Fibroblast of pulmonary artery (primary cell): ENCODE measurements at places on chromosomes 2 and 18.

DNA sequence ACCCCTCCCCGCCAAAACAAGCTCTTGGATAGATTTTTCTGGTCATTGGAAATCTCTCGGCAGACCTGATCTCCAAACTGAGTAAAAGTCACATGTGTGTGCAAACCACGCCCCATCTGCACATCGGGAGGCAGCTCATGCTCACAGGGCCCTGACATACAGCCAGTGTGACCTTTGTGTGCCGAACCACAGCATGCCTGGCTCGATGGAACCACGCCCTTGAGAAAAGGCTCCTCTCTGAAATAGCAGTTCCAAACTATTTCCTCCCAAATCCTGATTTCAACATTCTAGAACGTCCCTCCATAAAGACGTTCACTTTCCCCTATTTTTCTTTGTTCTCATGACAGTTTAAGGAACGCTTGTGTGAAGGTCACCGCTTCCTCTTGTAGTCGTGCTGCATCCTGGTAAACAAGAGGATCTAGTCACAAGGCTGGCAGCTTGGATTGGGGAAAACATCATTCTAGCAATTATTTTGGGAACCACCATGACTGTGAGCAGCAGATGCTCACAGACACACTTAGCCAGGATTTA is 59.3 kb upstream of the MAP4K4 start:
- no peak for DNase-seq

- peak; percentile 67 for DNase-seq
Observed at GRCh38 chr18:75247611-75248421, 37.2 kb downstream of the TSHZ1 start.

GRCh38 chr2:3130889-3131635 is 246.6 kb downstream of the EIPR1 start:
- DNase-seq, result no peak

DNA sequence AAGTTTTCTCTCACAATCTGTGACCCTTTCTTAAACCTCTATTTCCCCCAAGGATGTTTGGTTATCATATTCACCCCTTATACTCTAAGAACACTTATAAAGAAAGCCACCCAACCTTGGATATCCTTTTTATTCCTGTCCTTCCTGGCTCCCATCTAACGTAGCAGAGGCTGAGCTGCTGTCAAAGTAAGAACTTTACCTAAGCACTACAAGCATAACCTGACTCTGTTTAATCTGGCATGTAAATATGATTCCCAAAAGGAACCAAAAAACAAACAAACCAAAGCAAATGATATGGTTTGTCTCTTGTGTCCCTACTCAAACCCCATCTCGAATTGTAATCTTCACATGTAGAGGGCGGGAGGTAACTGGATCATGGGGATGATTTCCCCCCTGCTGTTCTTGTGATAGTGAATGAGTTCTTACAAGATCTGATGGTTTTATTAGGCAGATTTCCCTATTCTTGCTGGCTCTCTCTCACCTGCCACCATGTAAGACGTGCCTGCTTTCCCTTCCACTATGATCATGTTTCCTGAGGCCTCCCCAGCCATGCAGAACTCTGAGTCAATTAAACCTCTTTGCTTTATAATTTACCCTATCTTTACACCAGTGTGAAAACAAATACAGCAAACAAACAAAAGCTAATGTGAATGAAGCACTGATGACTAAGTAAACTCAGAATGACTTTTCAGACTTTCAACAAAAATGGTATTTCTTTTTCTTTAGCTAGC is 72.7 kb upstream of the SPOPL start:
- DNase-seq, result no peak

- no peak for DNase-seq
Observed at GRCh38 chr18:58394602-58395425, 234.1 kb downstream of the ALPK2 start.

DNA sequence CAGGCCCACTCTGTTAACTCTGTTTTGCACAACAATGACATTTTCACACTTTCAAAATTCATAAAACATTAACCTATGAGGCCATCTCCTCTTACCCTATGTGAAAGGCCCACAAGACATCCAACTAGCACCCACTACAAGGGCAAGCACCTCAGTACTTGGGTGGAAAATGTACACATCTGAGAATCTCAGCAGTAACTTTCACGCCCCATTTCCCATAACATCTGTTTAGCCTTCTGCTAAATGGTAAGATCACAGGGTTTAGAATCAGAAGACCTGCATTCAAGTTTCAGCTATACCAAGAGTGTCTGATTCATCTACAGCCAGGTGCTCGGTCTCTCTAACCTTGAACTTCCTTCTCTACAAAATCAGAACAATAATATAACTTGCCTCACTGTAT is 89.2 kb downstream of the SP100 start:
- DNase-seq, result no peak

DNA sequence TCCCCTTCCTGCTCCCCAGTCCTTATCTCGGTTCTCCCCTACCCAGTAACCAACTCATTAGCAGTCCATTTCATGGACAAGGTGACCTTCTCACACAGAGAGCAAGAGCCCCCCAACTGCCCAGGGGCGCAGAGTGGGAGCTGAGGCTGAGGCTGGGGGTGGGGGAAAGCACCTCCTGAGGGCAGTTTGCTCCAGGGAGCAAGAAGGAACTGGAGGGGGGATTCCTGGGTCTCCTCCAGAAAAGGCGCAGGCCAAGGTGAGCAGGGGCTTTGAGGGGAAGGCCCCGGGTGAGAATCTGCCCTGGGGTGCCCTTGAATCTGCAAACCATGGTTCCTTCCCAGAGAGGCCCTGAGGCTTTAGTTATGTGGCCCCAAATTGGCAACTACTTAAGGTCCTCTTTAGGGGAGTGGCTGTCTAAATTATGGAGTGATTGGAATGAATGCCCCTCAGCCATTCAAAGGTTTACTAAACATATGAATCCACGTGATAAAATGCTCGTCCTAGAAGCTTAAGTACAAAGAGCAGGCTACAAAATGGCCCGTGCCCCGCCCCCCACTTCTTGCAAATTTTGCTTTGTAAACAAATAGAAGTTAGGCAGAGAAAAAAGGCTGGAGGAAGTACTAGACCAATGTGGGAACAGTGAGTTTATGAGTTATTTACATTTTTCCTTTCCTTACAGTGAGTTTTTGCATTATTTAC is 123.5 kb upstream of the HS6ST1 start:
- no peak for DNase-seq

DNA sequence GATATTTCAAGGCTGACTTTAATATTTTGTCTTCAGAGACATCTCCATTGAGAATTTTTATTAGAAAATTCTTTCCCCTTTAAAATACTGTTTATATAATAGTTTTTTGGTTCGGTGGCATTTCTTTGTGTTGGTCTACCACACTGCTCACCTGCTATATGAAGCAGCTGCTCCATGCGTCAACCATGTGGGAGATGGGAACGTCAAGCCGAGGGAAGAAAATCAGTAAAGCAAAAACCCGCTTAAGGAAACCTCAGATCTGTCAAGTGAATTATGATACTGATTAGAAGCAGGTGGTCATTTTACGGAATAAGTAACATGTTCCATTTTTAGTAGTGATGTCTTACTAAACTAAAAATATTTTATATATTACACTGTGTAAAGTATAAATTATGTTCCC is 5.6 kb upstream of the TMEM17 start:
- no peak for DNase-seq

- DNase-seq, result peak; percentile 8
Observed at GRCh38 chr2:23596316-23596885, 211.4 kb downstream of the KLHL29 start.

GRCh38 chr2:111664275-111664850 is 219.6 kb downstream of the ANAPC1 start:
- DNase-seq, result no peak

GRCh38 chr2:112073875-112074274 is 18.8 kb downstream of the TMEM87B start:
- no peak for DNase-seq

DNA sequence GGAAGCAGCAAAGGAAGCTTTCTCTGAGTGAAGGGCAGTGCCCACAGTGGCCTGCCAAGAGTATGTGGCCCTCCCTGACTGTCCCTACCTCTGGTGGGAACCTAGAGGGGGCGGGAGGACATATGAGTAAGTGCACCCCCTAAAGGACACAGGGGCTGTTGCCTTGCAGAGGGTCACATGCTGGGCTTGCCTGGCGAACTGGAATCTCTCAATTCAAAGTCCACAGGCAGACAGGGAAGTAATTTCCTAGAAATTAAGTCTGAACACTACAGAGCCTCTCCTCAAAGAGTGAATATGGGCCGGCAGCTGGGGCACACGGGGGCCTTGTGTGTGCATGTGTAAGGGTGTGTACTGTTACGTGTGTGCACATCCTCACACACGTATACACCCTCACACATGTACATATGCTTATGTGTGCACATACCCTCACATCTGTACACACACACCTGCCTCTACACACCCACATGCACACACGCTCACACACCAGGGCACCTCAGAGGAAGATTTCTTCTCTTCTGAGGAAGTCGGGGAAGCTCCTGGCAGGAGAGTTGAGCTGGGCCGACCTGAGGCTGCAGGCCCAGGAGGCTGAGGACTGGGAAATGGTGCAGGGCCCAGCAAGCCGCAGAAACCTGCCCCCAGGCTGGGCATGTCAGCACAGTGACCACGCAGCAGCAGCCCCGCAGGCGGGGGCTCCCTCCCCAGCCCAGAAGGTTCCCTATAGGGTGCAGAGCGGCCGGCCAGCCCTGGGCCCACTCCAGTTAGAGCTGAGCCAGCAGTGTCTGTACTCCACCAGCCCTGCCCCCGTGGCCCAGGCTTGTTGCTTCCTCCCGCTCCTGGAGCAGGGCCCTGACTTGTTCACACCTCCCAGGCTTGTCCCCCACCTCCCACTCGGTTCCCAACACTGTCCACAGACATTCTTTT is 77.4 kb upstream of the TAF1B start:
- DNase-seq, result peak; percentile 41

DNA sequence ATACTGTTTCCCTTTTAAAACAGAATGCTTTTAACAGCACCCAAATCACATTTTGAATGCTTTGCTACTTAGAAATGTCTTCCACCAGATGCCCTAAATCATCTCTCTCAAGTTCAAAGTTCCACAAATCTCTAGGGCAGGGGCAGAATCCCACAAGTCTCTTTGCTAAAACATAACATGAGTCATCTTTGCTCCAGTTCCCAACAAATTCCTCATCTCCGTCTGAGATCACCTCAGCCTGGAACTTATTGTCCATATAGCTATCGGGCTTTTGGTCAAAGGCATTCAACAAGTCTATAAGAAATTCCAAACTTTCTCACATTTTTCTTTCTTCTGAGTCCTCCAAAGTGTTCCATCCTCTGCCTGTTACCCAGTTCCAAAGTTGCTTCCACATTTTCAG is 1374.5 kb upstream of the NXPH2 start:
- DNase-seq, result no peak

DNA sequence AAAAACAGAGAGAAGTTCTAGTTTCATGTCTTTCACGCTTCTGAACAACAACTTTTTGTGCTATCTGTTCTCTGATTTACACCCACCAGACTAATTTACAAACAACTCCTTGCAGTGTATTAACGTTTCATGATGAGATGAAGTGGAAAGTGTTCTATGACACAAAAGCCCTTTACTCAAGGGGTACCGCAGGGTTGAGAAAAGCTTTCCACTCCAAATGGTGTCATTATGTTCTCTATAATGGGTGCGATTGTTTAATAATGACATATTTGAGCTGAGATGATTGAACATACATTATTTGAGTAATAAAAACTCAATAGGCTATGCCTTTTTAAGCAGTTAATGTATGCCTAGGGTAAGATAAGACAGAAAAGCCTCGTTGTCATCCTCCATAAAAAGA is 76.3 kb downstream of the ACTR3 start:
- no peak for DNase-seq

- DNase-seq, result no peak
Observed at GRCh38 chr18:48123324-48123723, 192.9 kb upstream of the SMAD2 start.
